ENCODE measurements at places on chromosomes 4 and X.

- no peak for DNase-seq
Measured at GRCh38 chr4:61527888-61528287, 327.8 kb downstream of the ADGRL3 start.

DNA sequence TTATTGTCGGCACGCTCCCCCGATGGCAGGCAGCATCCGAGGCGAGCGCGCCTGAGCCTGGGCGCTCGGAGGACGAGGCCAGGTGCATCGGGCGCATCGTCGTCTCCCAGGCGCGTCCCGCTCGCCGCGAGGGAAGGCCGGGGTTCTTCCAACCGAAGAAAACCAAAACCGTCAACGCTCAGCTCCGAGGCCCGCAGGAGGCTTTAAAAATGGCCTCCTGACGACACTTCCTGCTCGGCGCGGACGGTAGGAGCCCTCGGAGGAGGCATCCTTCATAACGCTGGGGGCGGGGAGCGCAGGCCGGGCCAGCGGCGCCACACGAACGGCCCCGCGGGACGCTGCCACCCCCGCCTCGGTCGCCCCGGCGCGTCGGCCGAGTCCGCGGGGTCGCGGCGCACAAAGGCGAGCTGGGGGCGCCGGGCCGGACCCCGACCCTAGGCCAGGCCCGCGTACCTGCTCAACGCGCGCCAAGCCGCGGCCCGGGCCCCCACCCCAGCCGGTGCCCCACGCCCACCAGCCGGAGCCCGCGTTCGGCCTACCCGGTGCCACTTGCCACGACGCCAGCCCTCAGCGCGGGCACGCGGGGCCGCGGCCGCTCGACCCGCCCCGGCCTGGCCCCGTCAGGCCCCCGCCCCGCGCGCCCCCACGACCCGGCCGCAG is 501 bp downstream of the ZNF518B start:
- DNase-seq = peak; percentile 37

GRCh38 chrX:95441836-95442235 is 1242.8 kb upstream of the DIAPH2 start:
- DNase-seq = no peak

- no peak for DNase-seq
Measured at GRCh38 chr4:111957116-111957515, 188.1 kb upstream of the FAM241A start.

DNA sequence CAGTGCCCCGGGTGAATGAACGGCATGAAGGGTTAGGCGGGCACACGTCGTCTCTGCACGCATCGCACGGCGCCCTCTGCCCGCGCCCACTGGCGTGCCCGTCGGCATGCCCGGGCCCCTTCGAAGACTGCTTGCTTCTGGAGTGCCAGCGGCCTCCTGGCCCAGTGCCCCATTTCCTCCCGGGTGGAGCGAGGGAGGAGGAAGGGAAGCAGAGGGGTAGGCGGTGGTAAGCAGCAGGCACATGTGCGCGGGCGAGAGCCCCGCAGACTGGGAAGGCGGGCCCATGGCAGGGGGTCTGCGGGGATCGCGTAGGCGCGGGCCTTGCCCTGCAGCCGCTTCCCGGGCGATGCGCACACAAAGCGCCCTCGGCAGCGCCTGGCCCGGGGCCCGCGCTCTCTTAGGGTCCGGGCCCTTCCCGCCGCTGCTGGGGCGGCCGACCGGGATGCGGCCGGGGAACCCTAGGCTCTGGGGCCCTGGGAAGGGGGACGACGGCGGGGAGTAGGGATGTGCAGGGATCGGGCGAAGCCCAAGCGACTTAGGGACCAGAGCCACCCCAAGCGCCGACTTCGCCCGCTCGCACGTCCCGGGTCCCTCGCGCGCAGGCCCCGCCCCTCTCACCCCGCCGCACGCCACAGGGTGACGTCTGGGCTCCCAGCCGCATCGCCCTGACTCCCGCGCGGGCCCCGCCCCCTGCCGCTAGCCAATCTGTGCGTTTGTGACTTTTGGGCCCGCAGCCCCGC is 866 bp upstream of the EMD start:
- peak; percentile 48 for DNase-seq

DNA sequence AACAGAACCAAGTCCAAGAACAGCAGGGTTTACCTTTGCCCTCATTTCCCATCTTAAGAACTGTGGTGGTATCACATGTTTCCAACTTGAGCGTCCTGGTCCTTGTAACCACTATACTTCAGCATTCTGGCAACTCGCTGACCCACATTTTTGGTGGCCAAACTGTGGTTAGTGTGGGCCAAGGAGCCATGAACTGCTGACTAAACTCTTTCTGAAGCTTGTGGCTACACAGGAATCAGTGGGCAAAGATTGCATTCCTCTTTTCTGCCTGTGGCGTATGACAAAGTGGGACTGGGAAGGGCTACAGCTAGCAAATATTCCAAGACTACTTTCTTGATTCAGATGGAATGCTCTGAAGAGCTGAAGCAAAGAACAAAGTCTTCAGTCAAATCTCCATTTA is 106.3 kb upstream of the MID1 start:
- DNase-seq = no peak

DNA sequence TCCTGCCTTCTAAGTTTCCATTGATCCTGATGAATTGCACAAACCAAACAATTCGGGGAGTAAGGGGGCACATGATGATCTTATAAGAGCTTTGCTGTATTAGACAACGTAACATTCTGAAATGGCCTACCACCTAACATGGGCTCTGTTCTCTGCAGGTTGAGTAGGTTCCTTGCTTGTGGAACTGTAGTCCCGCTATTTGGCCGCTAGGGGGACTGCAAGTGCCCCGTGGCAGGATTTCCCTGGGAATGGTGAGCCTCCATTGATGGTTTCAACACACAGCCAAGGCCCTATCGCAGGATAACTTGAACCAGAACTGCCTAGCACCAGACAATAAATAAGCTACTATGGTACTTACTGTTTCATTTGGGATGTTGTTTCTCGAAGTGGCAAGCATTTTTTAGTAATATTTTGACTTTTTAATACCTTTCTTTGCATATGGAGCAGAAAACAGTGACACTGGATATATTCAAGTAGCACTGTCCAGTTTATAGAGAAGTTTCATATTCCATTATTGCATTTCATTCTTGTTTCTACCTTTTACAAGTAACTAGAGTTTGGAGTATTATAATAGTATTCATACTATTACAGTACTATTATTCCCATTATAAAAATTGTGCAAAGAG is 11.9 kb downstream of the AR start:
- DNase-seq = no peak

DNA sequence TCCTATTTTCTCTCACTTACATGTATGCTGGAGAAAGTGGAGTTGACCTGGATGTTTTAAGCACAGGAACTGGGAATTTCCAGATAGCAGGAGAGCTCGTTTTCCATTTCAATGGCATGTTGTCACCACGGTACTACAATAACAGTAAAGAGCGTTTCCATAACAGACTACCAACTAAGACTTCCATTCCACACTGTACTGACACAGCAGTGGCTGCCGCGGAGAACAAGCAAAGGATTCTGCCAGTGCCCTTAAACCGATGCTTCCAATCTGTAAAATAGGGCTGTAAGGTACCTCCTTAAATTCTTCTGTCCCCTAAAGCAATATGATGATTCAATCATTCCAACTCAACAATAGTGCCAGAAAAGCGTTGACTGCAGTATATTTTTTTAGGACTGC is 143.9 kb downstream of the KLHL13 start:
- peak; percentile 15 for DNase-seq

- DNase-seq = no peak
Measured at GRCh38 chr4:116027311-116027710, 913.9 kb upstream of the NDST4 start.

DNA sequence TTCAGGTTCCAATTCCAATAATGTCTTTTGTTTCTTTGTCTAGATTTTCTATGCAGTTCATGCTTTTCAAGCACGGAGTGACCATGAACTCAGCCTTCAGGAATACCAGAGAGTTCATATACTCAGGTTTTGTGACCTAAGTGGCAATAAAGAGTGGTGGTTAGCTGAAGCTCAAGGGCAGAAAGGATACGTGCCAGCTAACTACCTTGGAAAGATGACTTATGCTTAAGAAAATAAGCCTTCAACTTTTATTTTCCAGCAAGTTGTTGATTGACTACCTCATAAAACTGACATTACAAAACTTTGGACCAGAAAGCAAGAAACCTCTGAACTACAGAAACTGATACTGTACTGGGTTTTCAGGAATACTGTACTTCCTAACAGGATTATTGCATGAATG is 30.8 kb downstream of the INTS12 start:
- DNase-seq = no peak

- no peak for DNase-seq
Measured at GRCh38 chr4:11097725-11098124, 331.0 kb downstream of the HS3ST1 start.

- no peak for DNase-seq
Measured at GRCh38 chr4:38149472-38149996, 189.3 kb downstream of the PTTG2 start.

DNA sequence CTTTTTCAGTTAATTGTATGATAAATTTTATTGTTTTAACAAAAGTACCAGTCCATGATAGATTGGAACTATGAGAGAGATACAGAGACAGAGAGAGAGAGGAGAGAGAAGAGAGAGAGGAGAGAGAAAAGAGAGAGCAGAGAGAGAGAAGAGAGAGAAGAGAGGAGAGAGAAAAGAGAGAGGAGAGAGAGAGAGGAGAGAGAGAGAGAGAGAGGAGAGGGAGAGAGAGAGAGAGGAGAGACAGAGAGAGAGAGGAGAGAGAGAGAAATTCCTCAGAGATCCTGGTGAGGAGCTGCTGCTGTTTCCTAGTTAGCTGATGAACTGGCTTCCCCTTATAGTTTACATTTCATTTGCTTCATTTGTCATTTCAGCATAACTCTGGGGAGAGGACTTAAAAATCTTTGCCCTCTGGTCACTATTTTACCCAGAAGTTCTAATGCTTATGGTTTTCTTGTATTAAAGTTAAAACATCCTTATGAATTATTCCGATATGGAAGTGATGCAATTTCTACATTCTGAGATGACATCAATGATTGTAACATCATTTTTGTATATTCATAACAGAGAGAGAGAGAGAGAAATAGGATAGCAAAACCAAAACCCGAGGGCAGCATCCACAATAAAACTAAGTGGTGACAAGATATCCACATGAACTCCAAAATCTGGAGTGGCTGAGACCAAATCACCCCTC is 10.8 kb downstream of the CTAG1A start:
- DNase-seq = no peak

- DNase-seq = no peak
Measured at GRCh38 chr4:24559889-24560288, 24.5 kb downstream of the DHX15 start.

- DNase-seq = no peak
Measured at GRCh38 chr4:184476695-184477094, 2.3 kb upstream of the IRF2 start.
